ENCODE measurements at places on chromosomes 2 and 18. TPM values are rescaled to one million over a fixed set of nuclear protein-coding genes. Genes with fewer than 3 reads are reported as not detected.

Gene CCDC85A
- under 0.01 TPM for total RNA-seq

Gene UGT1A4
- not detected for total RNA-seq

Gene NTSR2
- not detected for total RNA-seq

Gene FAP
- total RNA-seq, result 12.8 TPM

Gene CRYGD
- total RNA-seq, result not detected

Gene VWC2L
- not detected for total RNA-seq

Gene UGT1A8
- total RNA-seq, result not detected

Gene MC4R
- total RNA-seq, result not detected

Gene ARID5A
- 13.0 TPM for total RNA-seq

Gene VPS4B
- 25.5 TPM for total RNA-seq

Gene SAP130
- total RNA-seq, result 12.3 TPM

Gene DSG1
- not detected for total RNA-seq

Gene DNAH7
- 1.8 TPM for total RNA-seq

Gene MRPS5
- total RNA-seq, result 39.2 TPM

Gene SLC4A3
- total RNA-seq, result 6.3 TPM

Gene MPPE1
- 21.8 TPM for total RNA-seq

Gene MTA3
- total RNA-seq, result 19.1 TPM

Gene PCARE
- not detected for total RNA-seq

Gene TMEM37
- total RNA-seq, result 2.9 TPM

Gene CNOT9
- 38.5 TPM for total RNA-seq

Gene SLC66A3
- 42.9 TPM for total RNA-seq

Gene CD207
- total RNA-seq, result not detected

Gene NT5DC4
- not detected for total RNA-seq

Gene FLACC1
- total RNA-seq, result 1.4 TPM
